Activated CD4-positive, alpha-beta memory T cell treated with anti-CD3 and anti-CD28 coated beads for 36 hours (primary cell): ENCODE measurements at places on chromosomes 6 and 20. TPM values are rescaled to one million over a fixed set of nuclear protein-coding genes. Genes with fewer than 3 reads are reported as not detected.
A peak's percentile ranks its signal among the peaks of the same experiment; 100 is the strongest.

DNA sequence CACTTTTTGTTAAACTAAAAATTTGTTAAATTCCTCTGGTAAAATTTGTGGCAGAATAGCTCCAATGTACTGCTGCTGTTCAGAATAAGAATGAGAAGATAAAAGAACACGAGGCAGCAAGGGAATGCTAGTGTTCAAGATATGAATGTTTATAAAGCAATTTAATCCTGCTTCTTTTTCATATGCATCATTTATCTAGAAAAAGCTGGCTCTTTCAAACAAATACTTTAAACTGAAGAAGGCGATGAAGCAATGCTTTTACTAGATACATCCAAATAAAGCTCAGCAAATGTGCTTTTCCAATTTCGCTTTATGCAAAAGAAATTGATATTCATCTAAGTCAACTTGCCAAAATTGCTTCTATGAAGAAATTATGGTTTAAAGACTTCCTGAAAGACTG lies 66.5 kb downstream of the COL9A1 start:
- H3K27me3 ChIP-seq: peaks cover 5% of the 10 kb centered on the region
- H3K27ac ChIP-seq: no peak overlapping the region
- H3K4me3 ChIP-seq: no peak overlapping the region

- H3K27ac ChIP-seq: peak within 1 kb of the TSS; percentile 98
- peaks cover 3% of the 10 kb centered on the region for H3K27me3 ChIP-seq
- DNase-seq: peak; percentile 59
These were observed at the start of gene NFATC2 for GRCh38 chr20:51542571-51543421. Gene NFATC2, minus strand, starts transcription at chr20:51542719. Its CDS starts 220 bp downstream, at chr20:51542499.

- no peak for DNase-seq
- no peaks in the 10 kb centered on the region for H3K36me3 ChIP-seq
- H3K27me3 ChIP-seq: no peaks in the 10 kb centered on the region
- no peak overlapping the region for H3K27ac ChIP-seq
- H3K4me3 ChIP-seq: no peak overlapping the region
These were observed 48.7 kb upstream of the CRISP1 start for GRCh38 chr6:49915035-49915434.

Gene SFTA2
- not detected for total RNA-seq

Gene TOX2
- 2.5 TPM for total RNA-seq

Gene FNDC1
- total RNA-seq: not detected
